ENCODE measurements at places on chromosomes 7 and 10. TPM values are rescaled to one million over a fixed set of nuclear protein-coding genes. Genes with fewer than 3 reads are reported as not detected.

The PDE1C gene
- polyA plus RNA-seq: 4.5 TPM

GRCh38 chr7:50567715-50568261, 2.6 kb upstream of the DDC start:
- DNase-seq: no peak

The MKI67 gene
- 49.5 TPM for polyA plus RNA-seq

DNA sequence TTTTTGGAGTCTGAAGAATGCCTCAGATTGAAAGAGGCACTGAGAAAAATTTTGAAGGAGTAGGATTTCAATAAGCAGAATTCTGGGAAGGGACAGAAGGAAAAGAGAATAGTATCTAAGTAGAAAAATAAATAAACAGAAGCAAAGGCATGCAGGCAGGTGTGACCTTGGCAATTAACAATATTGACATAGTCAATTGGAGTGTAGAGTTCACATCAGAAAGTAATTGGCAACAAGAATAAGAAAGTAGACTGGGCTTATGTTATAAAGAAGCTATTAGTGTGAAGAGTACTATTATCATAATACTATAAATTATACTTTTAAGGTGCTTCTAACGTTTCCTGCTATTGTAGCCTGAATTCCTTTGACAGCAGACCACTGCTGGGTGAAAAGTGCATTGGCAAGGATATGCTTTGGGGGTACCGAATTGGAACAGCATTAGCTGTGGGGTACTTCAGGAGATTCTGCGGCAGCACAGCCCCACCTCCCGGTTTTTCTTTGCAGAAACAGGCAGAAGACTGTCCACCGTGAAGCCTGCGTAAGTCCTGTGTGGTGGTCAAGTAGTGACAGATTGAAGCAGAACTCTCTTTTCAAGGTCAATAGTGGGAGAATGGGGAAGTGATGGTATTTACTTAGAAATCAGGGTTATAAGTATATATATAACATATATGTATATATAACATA, 357.0 kb downstream of the THSD7A start:
- DNase-seq: no peak

DNA sequence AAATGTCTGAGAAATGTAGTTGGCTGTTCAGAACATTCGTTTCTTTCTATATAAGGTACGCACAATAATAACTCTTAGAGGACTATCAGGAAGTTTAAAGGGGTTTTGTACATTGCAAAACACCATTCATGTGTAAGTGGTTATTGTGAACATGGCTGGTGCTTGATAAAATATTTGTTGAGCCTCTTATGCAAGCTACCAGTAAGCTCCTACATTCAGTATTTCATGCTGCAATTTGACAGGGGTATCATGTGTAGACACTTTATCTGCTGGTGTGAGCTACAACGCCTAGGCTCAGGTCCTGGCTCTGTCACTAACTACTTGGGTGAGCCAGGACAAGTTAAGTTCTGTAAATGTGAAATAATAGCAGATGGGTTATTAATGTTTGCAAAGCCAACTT, 75.5 kb downstream of the MAP3K8 start:
- no peak for DNase-seq

GRCh38 chr7:42469341-42469740, 232.3 kb upstream of the GLI3 start:
- no peak for DNase-seq

GRCh38 chr10:16182144-16182543, 254.7 kb upstream of the PTER start:
- DNase-seq: no peak

Data from renal cortex interstitium (tissue), 15 donors.